ENCODE measurements at places on chromosomes 5 and 9. TPM values are rescaled to one million over a fixed set of nuclear protein-coding genes. Genes with fewer than 3 reads are reported as not detected.

DNA sequence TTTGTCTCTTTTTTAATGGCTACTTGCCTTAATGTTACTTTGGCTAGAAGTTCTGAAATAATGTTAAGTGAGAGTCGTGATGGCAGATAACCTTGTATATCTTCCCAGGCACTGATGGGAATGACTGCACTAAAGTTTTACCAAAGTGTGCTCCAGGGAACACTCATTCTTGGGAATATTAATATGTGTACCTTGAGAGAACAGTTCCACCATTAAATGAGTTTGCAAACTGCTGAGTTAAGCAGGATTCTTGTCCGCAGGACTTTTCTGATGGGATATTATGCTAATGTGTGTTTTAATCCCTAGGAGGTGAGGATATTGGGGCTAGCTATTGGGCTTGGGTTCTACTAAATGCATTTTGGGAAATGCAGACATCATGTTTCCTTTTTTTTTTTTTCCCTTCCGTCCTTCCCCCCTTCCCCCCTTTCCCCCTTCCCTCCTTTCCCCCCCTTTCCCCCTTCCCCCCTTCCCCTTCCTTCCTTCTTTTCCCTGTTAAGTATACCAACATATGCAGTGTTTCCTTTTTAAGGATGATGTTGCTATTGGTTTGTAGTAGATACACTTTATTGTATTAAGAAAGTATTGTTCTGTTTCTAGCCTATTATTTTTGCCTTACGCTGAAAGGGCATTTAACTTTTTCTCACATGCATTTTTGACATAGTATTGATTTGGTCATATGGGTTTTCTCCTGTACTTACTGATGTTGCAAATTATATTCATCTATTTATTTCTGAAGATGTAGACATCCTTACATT is 15.5 kb downstream of the ZBTB34 start:
- no peak overlapping the region for H3K27ac ChIP-seq
- H3K36me3 ChIP-seq: peaks cover 8% of the 10 kb centered on the region
- no peak for DNase-seq

DNA sequence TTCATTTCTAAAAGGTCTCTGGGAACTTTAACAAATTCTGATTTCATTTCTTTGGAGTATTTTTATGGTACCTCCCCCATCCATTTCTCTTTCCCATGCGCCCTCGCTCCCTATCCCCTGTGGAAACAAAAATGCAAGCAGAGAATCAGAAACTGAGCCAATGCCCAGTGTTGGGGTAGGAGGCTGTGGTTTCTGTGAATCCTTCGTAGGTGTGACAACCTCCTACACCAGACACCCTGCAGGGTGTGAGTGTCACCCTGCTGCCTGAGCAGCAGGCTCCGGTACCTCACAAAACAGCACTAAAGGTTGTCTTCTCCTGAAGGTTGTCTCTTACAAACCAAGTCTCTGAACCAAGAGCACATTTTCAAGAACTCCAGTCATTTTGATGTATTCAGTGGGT is 103.8 kb upstream of the CTSL start:
- H3K27me3 ChIP-seq: no peaks in the 10 kb centered on the region
- no peak overlapping the region for H3K4me3 ChIP-seq
- H3K36me3 ChIP-seq: peaks cover 16% of the 10 kb centered on the region
- H3K4me1 ChIP-seq: peaks cover 42% of the 10 kb centered on the region

GRCh38 chr9:101307051-101307450 is 77.8 kb downstream of the BAAT start:
- no peak for DNase-seq
- H3K4me3 ChIP-seq: no peak overlapping the region
- no peak overlapping the region for H3K27ac ChIP-seq
- H3K27me3 ChIP-seq: no peaks in the 10 kb centered on the region

GRCh38 chr9:12958708-12959107 is 183.9 kb downstream of the LURAP1L start:
- no peak overlapping the region for H3K4me3 ChIP-seq
- no peaks in the 10 kb centered on the region for H3K4me1 ChIP-seq
- H3K27ac ChIP-seq: no peak overlapping the region
- no peaks in the 10 kb centered on the region for H3K27me3 ChIP-seq
- no peaks in the 10 kb centered on the region for H3K36me3 ChIP-seq
- DNase-seq: no peak

DNA sequence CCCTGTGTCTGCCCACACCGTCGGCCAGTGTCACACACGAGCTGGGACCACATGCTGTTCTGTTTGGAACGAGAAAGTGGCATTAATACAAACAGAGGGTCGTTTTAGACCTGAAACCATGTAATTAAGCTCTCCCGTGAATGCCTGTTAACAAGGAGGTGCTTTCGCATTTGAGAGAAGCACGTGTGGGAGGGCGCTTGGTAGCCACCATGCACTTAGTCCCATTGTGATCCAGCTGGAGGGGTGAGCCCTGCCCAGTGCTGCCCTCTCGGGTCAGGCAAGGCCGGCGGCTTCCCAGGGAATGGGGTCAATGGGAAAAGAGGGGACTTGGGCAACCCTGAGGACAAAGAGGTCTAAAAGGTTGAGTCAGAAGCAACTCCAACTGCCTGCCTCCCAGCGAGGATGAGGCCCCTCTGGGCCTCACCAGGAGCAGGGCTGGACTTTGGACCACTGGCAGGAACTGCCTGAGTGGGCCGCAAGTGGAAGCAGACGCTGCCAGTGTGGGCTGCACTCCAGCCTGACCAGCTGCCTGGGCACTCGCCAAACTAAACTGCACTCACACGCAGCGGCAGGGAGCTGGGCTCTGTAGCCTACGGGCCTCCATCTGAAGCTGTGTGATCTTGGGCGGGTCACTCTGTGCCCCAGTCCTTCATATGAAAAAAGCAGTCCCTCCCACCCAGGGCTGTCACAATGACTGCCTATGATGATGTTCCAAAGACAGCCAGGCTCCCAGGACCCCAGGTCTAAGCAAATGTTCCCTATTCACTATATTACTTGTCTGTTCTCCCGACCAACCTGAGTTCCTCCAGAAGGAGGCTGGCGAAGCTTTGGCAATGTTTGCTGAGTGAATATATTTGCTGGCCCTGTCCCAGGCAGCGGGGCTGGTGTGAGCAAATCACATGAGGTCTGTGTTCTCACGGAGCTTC is 195.7 kb downstream of the CDK5RAP2 start:
- no peaks in the 10 kb centered on the region for H3K27me3 ChIP-seq
- H3K27ac ChIP-seq: no peak overlapping the region
- no peak overlapping the region for H3K4me3 ChIP-seq
- H3K4me1 ChIP-seq: peaks cover 34% of the 10 kb centered on the region

- H3K27me3 ChIP-seq: no peaks in the 10 kb centered on the region
- peaks cover 10% of the 10 kb centered on the region for H3K36me3 ChIP-seq
- no peak overlapping the region for H3K4me3 ChIP-seq
These were observed 27.1 kb downstream of the ZCCHC10 start for GRCh38 chr5:132999246-132999645.

NMUR2 gene
- 0.30 TPM for total RNA-seq

- DNase-seq: no peak
- no peak overlapping the region for H3K27ac ChIP-seq
- no peaks in the 10 kb centered on the region for H3K27me3 ChIP-seq
- H3K4me3 ChIP-seq: no peak overlapping the region
These were observed 10.0 kb upstream of the ACTBL2 start for GRCh38 chr5:57492632-57493031.

DNA sequence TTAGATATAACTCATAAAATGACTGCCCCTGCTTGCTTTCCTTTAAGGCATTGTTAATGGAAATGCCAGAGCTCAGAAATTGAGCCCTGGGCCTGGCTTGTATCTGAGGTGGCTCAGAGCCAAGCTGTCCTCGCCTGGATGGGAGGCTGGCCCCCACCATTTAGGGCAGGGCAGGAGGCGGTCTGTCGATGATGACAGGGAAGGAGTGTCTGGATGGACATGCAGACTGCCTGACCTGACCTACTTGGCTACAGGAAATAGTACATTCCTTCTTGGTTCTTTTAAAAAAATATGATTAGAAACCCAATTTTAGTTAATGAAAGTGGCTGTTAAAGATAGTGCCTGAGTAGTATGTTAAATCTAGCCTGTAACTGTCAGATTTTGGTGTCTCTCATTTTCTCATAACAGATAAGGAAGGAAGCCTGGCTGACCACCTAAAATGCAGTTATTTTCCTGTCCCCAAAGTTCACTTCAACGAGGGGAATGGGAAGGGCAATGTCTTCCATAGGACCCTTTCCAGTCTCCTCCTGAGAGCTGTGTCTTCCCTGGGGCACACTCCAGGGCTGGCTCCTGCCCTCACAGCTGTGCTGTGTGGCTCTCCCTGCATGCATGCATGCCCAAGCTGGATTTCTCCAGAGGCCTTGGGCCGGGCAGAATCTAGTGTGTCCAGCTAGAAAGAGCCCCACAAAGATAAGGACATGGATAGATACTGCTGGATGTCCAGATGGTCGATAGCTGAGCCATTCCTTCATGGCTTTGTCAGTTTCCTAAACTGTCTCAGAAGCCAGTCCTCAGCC is 42.3 kb downstream of the MACROH2A1 start:
- no peak overlapping the region for H3K4me3 ChIP-seq
- H3K27ac ChIP-seq: no peak overlapping the region
- H3K4me1 ChIP-seq: peaks cover 28% of the 10 kb centered on the region
- H3K27me3 ChIP-seq: no peaks in the 10 kb centered on the region

DNA sequence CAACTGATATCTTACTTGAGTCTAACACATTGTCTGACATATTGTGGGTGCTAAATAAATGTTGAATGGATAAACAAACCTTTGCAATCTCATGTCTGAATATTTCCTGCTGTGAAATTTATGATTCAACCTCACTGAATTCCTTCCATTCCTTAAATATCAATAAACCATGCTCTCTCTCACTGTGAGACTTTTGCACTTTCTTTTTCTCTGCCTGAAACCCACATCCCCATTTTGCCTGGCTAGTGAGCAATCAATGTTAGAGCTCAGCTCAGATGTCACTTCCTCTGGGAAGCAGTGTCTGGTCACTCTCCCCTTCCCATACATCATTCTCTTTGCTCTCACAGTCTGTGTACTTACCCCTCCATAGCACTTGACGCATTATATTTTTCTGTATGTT is 383.7 kb upstream of the TRPC7 start:
- no peaks in the 10 kb centered on the region for H3K4me1 ChIP-seq
- DNase-seq: no peak
- no peak overlapping the region for H3K4me3 ChIP-seq
- H3K27me3 ChIP-seq: no peaks in the 10 kb centered on the region
- no peak overlapping the region for H3K27ac ChIP-seq

DNA sequence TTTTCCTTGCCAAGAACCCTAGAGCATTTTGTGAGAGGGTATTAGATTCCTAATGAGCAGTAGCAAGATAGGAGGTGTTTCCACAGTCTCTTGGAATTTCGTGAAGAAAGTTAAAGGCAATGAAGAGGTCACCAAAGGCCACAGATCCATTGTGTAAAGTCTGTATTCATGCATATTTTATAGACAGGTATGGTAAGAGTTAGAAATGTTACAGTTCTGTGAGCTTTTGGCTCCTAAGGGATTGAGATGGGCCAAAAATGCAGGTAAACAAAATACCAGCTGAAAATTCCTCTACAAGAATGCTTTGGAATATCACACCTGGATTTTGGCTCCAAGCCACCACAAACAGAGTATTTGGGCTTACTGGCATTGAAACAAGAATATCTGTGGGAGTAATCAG is 47.4 kb upstream of the FST start:
- H3K36me3 ChIP-seq: no peaks in the 10 kb centered on the region
- no peak overlapping the region for H3K27ac ChIP-seq
- no peaks in the 10 kb centered on the region for H3K4me1 ChIP-seq
- H3K27me3 ChIP-seq: no peaks in the 10 kb centered on the region
- DNase-seq: no peak

DNA sequence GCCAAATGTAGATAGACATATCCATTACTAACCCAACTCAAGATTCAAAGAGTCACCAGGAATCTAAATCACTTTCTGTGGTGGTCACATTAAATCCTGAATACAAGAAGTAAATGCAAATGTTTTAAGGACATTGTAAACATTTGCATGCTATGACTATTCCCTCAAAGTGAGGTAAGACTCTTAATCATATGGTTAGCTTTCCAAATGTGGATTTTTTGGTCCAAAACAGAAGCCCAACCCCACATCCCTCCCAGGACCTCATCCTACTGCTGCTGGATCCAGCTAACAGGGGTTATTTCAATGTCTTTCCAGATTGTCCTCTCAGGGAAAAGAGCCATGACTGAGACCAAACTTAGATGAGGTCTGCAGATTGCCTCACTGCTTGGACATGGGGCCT is 228.1 kb upstream of the PANK3 start:
- H3K36me3 ChIP-seq: no peaks in the 10 kb centered on the region
- H3K4me1 ChIP-seq: no peaks in the 10 kb centered on the region
- no peak for DNase-seq
- H3K27ac ChIP-seq: no peak overlapping the region

DNA sequence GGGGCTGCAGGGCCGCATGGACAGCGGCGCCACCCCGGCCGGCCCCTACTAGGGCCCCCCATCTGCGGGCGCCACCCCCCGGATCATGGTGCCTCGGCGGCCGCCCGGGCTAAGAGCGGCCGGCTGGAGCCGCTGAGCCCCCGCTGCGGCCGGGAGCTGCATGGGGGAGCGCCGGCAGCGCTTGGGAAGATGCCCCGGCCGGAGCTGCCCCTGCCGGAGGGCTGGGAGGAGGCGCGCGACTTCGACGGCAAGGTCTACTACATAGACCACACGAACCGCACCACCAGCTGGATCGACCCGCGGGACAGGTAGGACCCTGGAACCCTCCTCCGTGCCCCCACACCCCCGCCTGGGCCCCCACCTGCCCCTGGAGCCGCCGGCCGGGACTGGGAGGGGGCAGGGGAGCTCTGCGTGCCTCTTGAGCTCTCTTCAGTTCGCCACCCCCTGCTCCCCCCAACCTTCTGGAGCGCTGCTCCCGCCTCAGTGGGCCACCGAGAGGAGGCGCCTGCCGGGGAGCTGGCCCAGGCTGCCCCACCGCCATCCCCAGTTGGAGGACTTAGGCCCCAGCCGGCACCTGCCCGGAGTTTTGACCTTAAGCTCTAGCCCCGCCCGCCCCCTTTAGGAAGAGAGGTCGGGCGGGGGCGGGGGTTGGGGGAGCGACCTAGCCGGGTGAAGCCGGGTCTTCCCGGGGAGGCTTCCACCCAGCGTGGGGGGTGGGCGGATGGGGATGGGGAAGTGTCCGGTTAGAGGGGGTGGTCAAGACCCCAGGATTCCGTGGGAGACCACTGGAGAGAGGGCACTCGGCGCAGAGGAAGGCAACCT is 730 bp downstream of the WWC1 start:
- no peak overlapping the region for H3K27ac ChIP-seq
- H3K36me3 ChIP-seq: no peaks in the 10 kb centered on the region
- peaks cover 6% of the 10 kb centered on the region for H3K27me3 ChIP-seq
- no peak for DNase-seq

SPATA31C1 gene
- total RNA-seq: 0.20 TPM

GRCh38 chr5:10420932-10421331 is 20.7 kb upstream of the ROPN1L start:
- H3K4me1 ChIP-seq: no peaks in the 10 kb centered on the region
- H3K27me3 ChIP-seq: no peaks in the 10 kb centered on the region
- DNase-seq: no peak
- H3K36me3 ChIP-seq: peaks cover 23% of the 10 kb centered on the region
- H3K4me3 ChIP-seq: no peak overlapping the region

TRAPPC13 gene
- total RNA-seq: 41.3 TPM

- no peak overlapping the region for H3K27ac ChIP-seq
- H3K4me3 ChIP-seq: no peak overlapping the region
- no peak for DNase-seq
- H3K27me3 ChIP-seq: no peaks in the 10 kb centered on the region
- peaks cover 22% of the 10 kb centered on the region for H3K36me3 ChIP-seq
- H3K4me1 ChIP-seq: peaks cover 3% of the 10 kb centered on the region
These were observed 7.4 kb downstream of the REEP5 start for GRCh38 chr5:112914584-112914983.
